IMR-90 (cell line): ENCODE measurements at places on chromosomes 5 and 9. TPM values are rescaled to one million over a fixed set of nuclear protein-coding genes. Genes with fewer than 3 reads are reported as not detected.

The SUSD3 gene
- 0.28 and 0.54 TPM in 2 replicates for total RNA-seq

The ADGRV1 gene
- total RNA-seq: under 0.01 TPM in 2 replicates

The IFNB1 gene
- not detected in 2 replicates for total RNA-seq

The ST6GALNAC4 gene
- total RNA-seq: 11.9 and 12.5 TPM in 2 replicates

The SLC6A7 gene
- under 0.01 TPM in 1 of 2 replicates, not detected in the other for total RNA-seq

The MRPL50 gene
- total RNA-seq: 8.6 and 11.1 TPM in 2 replicates

The LHX3 gene
- total RNA-seq: not detected in 2 replicates

The OR1Q1 gene
- not detected in 2 replicates for total RNA-seq

The ORM2 gene
- not detected in 2 replicates for total RNA-seq

GRCh38 chr5:66658516-66658915 lies 62.3 kb downstream of the MAST4 start:
- DNase-seq: no peak
- H3K27me3 ChIP-seq: no peaks in the 10 kb centered on the region
- H3K4me3 ChIP-seq: no peak overlapping the region
- no peak overlapping the region for H3K27ac ChIP-seq

DNA sequence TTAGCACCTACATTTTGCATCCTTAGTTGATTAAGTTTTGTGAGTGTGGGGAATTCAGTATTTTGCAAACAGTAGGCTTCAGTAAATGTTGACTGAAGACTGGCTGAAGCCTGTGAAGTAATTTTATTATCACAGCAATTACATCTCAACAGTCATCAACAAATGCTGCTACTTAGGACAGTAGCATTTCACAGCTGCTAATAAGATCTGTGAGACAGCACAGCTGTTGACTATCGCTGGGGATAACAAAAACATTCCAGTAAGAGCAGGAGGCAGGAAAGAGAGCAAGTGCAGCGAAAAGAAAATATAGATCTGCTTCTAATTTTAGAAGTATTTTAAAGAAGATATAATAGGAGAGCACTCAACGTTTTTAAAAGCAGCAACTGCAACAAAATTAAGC lies 117.3 kb upstream of the FGF10 start:
- H3K4me3 ChIP-seq: no peak overlapping the region
- H3K27me3 ChIP-seq: no peaks in the 10 kb centered on the region
- H3K4me1 ChIP-seq: no peaks in the 10 kb centered on the region

DNA sequence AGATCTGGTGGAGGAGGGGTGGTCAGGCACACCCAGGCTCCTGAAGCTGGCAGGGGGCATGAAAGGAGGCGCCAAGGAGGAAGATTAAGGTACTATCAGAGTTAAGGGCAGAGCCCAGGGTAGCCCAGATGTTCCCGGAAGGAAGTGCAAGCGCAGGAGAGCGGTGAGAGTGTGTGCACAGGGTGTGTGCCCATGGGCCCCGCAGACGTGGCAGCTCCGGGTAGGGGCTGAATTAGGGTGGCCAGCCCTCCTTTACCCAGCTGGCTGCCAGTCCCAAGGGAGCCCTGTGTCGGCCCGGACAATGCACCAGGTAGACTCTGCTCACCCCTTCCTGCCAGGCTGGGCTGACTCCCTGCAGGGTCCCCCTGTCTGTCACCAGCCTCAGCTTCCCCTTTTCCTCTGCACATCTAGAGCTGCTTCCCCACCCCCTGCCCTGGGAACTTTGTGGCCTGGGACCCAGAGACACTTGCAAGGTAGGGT lies at the start of gene SMIM33:
TSS of gene SMIM33 (plus strand) at position 184 of the 480 bp plus-strand sequence. CDS start at position 302, 118 bp downstream.
- H3K27me3 ChIP-seq: no peaks in the 10 kb centered on the region
- peaks cover 27% of the 10 kb centered on the region for H3K4me1 ChIP-seq
- H3K4me3 ChIP-seq: no peak within 1 kb of the TSS
- no peak within 1 kb of the TSS for H3K27ac ChIP-seq

GRCh38 chr9:20200991-20201431 lies 412.2 kb upstream of the SLC24A2 start:
- no peaks in the 10 kb centered on the region for H3K36me3 ChIP-seq
- DNase-seq: no peak
- no peaks in the 10 kb centered on the region for H3K4me1 ChIP-seq
- H3K27me3 ChIP-seq: peaks cover 13% of the 10 kb centered on the region

DNA sequence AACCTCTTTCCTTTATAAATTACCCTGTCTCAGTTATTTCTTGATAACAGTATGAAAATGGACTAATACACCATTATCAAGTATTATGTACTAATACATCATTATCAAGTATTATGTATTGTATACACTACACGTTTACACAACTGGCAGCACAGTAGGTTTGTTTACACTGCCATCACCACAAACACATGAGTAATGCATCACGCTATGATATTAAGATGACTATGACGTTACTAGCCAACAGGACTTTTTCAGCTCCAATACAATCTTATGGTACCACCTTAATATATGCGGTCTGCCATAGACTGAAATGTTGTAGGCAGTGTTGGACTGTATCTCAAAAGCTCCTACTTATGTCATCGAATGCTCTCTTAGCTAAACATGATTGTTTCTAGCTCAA lies 28.2 kb downstream of the PRELID2 start:
- no peak overlapping the region for H3K4me3 ChIP-seq
- no peak overlapping the region for H3K27ac ChIP-seq
- no peaks in the 10 kb centered on the region for H3K36me3 ChIP-seq
- DNase-seq: peak; percentile 10
- H3K4me1 ChIP-seq: no peaks in the 10 kb centered on the region
- no peaks in the 10 kb centered on the region for H3K27me3 ChIP-seq

- no peaks in the 10 kb centered on the region for H3K27me3 ChIP-seq
- no peak overlapping the region for H3K4me3 ChIP-seq
- no peak overlapping the region for H3K27ac ChIP-seq
- no peaks in the 10 kb centered on the region for H3K4me1 ChIP-seq
- no peak for DNase-seq
- H3K36me3 ChIP-seq: no peaks in the 10 kb centered on the region
Measured at GRCh38 chr9:8382266-8382665, 582.7 kb upstream of the DMAC1 start.

GRCh38 chr5:37723162-37723961 lies 116.5 kb downstream of the GDNF start:
- H3K4me1 ChIP-seq: peaks cover 4% of the 10 kb centered on the region
- H3K27me3 ChIP-seq: no peaks in the 10 kb centered on the region
- H3K4me3 ChIP-seq: no peak overlapping the region
- H3K27ac ChIP-seq: no peak overlapping the region

GRCh38 chr5:50697739-50698138 lies 31.3 kb downstream of the PARP8 start:
- H3K27me3 ChIP-seq: no peaks in the 10 kb centered on the region
- no peak overlapping the region for H3K4me3 ChIP-seq
- H3K4me1 ChIP-seq: peaks cover 2% of the 10 kb centered on the region; the same call in 1 of the 2 replicates
- DNase-seq: no peak
- H3K36me3 ChIP-seq: no peaks in the 10 kb centered on the region

DNA sequence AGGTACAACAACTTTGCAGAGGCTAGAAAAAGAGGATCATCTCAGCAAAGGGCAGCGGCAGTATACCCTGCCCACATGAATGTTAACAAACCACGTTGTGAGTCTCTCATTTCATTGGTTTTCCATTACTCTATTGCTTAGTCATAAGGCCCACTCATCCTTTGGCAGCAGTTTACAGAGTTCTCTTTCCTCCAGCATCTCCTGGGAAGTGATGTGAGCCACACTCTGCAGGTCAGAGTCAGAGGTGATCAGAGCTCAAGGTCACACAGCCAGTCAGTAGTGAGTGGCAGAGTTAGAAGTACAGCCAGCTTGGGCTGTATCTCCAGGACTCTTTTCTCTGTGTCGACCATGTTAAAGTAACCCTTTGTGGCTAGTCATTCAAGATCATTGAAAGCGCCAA lies 599.6 kb upstream of the GRAMD2B start:
- H3K36me3 ChIP-seq: no peaks in the 10 kb centered on the region
- H3K27ac ChIP-seq: no peak overlapping the region
- peak; percentile 45 for DNase-seq
- no peak overlapping the region for H3K4me3 ChIP-seq
- peaks cover 2% of the 10 kb centered on the region; the same call in 1 of the 2 replicates for H3K27me3 ChIP-seq
- no peaks in the 10 kb centered on the region for H3K4me1 ChIP-seq

- H3K27ac ChIP-seq: no peak overlapping the region
- no peaks in the 10 kb centered on the region for H3K36me3 ChIP-seq
- DNase-seq: peak; percentile 46
- H3K4me1 ChIP-seq: peaks cover 8% of the 10 kb centered on the region; the same call in 1 of the 2 replicates
- no peak overlapping the region for H3K4me3 ChIP-seq
Measured at GRCh38 chr9:129245276-129245675, 67.2 kb upstream of the IER5L start.

DNA sequence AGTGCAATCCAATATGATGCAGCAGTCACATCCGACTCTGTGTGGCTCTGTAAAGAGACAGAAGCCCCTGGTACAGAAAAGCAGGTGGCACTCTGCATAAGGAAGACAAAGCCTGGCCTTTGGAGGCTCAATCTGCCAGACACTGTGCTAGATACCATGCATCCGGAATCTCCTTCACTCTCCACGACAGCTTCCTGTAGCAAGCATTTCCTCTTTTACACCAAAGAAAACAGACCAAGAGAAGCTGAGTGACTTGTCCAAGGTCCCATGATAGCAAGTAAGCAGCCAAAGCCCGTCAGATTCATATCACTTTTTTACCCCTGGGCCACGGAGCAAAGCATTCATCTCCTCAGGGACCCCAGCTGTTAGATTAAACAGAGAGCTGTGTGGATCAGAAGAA lies 64.2 kb upstream of the SMIM23 start:
- H3K36me3 ChIP-seq: no peaks in the 10 kb centered on the region
- peaks cover 21% of the 10 kb centered on the region for H3K27me3 ChIP-seq
- H3K4me3 ChIP-seq: no peak overlapping the region
- DNase-seq: no peak

DNA sequence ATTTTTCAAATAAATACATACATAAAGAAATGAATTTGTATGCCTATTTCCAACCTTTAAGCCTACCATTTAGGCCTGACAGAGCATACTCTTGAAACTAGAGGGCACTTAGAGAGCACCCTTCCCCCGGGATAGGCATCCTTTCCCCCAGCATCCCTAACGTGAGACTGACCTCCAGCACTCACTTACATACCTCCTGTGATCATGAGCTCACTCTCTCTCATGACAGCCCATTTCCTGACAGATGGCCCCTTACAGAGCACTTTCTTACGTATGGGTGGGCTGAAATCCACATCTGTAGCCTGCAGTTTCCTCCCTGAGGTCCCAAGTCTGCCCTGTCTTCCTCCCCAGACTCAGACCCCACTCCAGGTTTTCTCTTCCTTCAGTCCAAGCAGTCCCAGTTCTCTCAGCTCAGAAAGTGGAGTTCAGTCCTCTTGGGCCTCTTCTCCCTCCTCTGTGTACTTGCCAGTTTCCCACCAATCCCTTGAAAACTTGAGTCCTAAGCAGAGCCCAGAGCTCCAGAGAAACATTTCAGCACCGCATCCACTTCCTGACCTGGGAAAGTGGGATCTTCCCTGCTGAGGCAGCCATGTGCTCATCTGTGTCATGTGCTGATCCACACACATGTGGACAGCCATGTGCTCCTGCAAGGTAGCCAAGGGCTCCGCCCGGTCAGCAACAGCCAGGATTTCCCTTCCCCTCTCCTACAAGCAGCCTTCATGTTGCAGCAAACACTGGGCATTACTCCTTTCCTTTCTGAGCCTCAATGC lies 2.2 kb upstream of the CDX1 start:
- H3K36me3 ChIP-seq: no peaks in the 10 kb centered on the region
- H3K4me1 ChIP-seq: peaks cover 16% of the 10 kb centered on the region
- H3K27me3 ChIP-seq: peaks cover 11% of the 10 kb centered on the region
- no peak overlapping the region for H3K27ac ChIP-seq

DNA sequence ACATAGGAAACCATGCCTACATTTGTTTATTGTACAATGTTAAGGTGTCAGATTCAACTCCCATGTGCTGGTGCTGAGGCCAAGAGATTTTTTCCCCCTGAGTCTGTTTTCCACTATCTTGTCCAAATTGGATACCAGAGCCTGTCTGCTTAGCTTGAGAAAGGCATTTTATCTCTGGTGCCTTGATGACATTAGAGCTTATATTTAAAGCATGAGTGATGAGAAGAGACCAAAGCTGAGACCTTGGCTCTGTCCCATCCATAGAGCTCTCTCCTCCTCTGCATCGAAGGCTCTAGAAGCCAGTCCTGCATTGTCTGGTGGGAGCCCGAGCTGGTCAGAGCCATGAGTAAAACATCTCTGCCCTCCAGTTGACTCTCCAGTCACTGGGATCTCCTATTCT lies 10.4 kb upstream of the PPP2CA start:
- DNase-seq: peak; percentile 47
- peaks cover 8% of the 10 kb centered on the region for H3K4me1 ChIP-seq
- no peaks in the 10 kb centered on the region for H3K36me3 ChIP-seq
- no peaks in the 10 kb centered on the region for H3K27me3 ChIP-seq
- H3K4me3 ChIP-seq: no peak overlapping the region

DNA sequence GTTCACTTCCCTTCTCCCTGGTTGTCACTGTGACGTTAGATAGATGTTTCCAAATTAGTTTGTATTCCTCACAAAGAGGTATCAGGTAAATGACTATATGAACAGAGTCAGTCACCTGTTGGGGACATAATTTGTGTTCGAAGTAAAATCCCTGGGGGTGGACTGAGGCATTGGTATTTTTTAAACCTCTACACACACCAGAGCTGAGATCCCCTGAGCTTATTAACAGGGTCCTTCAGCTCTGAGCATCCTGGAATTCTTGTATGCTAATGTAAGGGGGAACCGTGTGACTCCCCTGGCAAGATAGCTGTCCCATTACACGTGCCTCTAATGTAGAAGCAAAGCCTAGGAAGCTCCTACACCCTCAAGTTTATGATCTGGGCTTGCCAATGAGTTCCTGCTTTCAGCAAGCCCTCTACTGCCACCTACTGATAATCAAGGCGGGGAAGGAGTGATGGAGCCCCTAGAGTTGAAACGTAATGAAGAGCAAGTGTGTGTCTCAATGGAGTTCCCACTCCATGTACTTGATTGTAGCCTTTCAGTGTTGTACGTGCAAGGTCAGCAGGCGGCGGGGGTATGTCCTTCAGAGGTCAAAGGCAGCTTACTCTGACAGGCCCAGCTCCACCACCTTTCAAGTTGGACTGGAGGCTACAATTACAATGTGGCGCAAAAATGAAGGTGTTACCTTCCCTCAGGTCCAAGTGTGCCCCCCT lies 14.4 kb downstream of the PRKACG start:
- H3K27ac ChIP-seq: no peak overlapping the region
- peak; percentile 65 for DNase-seq
- peaks cover 11% of the 10 kb centered on the region for H3K27me3 ChIP-seq
- H3K4me3 ChIP-seq: no peak overlapping the region

- H3K27ac ChIP-seq: no peak overlapping the region
- peaks cover 2% of the 10 kb centered on the region; the same call in 1 of the 2 replicates for H3K4me1 ChIP-seq
- no peak for DNase-seq
- H3K27me3 ChIP-seq: peaks cover 22% of the 10 kb centered on the region
Measured at GRCh38 chr5:180133551-180133950, 62.0 kb upstream of the RNF130 start.

DNA sequence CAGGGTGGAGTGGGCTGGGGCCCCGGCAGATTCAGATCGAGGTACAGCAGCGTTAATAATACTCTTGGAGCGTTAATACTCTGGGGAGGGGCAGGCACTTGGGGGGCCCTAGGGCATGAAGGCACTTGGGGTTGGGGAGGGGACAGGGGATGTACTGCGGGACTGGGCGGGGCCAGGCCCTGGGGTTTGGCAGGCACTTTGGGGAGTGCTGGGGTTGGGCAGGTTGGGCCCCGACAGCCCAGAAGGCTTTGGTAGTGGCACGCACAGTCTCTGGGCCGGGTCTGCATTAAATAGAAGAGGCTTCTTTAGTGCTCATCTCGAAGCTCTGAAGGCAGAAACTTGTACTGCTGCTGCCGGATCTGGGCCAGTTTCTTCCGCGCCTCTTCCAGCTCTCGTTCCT lies 7.8 kb upstream of the TPM2 start:
- no peak for DNase-seq
